ENCODE measurements at places on chromosomes 1 and 21. TPM values are rescaled to one million over a fixed set of nuclear protein-coding genes. Genes with fewer than 3 reads are reported as not detected.

The CR2 gene
- 4.0 TPM for total RNA-seq

DNA sequence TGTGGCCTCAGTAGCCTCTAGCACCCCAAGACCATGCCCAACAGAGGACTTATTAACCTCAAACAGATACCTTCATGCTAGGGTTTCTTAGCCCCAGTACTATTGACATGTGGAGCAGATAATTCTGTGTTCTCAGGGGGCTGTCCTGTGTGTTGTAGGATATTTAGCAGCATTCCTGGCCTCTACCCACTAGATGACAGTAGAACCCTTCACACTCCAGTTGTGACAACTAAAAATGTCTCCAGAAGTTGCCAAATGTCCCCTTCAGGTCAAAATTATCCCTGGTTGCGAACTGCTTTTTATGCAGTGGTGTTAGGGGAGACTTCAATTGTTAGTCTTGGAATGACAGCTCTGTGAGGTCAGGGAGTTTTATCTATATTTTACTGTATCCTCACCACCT, 8.1 kb downstream of the KAZN start:
- no peak for DNase-seq

The GSTM4 gene
- 15.9 TPM for total RNA-seq

DNA sequence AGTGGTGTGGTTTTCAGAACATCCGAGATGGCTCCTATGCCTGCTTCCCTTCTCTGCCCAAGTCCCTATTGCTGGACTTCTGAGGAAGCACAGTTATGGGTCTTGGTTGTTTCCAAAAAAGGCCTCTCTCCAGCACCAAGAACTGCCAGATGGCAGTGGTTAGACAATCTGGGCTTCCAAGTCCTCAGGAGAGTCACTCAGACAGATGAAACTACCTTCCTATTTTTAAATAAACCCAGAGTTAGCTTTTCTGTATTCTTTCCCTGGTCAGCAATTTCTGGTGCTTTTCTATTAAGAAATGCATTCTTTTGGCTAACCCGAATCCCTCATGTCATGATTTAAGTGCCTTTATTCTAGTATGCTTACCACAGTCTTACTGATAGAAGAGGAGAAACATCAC, 245.9 kb downstream of the PRDM2 start:
- no peak for DNase-seq

DNA sequence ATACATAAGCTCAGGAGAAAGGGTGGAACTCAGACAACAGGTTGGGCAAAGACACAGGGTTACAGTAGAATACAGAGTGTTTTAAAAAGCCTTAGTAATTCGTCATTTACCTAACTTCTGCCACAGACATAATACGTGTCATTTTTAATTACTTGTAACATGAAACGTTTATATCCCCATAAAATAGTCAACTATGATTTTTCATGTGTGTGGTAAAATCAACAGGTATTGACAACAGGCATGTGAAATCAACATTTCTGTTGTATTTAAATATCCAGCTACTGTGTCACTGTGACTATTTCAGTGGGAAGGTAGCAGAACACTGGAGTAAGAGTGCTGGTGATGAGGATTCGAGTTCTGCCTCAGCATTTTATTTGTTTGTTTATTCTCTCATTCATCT, 5.7 kb downstream of the FAM163A start:
- no peak for DNase-seq

The RGS4 gene
- not detected for total RNA-seq

The KRTAP19-1 gene
- not detected for total RNA-seq

GRCh38 chr1:157193702-157194391, 55.7 kb upstream of the ETV3 start:
- peak; percentile 57 for DNase-seq

DNA sequence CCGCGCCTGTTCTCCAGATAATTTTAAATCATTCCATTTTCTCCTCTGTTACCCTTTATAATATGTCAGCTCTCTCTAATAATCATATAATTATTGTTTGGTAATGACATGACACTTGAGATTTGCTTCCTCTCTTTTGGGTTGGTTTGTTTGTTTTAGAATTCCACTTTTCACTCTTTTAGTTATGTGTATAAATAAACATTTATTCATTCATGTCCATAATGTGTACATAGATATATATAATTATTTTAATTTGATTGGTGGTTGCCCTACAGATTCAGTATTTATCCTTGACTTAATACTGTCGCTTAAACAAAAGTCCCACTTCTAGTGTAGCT, 93.4 kb upstream of the FMN2 start:
- no peak for DNase-seq

GRCh38 chr21:33871171-33871570, 44.4 kb downstream of the ATP5PO start:
- no peak for DNase-seq

DNA sequence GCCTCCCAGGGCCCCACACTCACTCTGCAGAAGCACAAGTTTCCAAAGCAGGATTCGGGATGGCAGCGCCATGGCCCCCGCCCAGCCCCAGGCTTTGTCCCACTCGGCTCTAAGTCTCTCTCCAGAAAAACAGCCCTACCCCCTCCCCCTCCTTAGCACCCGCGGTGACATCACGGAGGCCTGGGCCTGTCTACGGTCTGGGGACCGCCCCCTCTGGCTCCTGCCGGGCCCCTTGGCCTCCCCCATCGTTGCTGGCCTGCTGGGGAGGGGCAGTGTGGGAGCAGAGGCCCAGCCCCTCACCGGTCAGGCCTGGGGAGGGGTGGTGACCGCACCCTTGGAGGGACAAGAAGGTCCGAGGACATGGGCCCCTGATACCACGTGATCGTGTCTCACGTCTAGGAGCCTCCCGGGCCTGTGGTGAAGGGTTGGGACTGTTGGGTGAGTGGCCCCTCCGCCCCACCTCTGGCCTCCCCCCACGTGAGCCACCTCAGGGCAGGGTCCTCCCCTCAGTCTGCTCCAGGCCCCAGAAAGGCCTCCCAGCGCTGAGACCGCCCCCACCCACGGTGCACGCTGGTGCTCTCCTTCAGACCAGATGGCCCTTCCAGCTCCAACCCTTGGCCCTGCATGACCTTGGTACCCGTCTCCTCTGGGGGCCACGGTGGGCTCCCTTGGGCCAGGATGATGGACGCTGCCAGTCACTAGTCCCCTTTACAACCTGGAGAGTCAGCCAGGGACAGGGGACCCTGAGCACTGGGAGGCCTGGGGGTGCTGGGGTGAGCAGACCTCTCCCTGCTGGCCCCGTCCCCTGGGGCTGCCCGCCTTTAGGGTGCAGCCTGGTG, at the start of gene MXRA8:
Gene MXRA8 (minus strand): TSS at position 123 of the 839 bp plus-strand sequence. CDS start 51 bp downstream, at position 72.
- no peak for DNase-seq

DNA sequence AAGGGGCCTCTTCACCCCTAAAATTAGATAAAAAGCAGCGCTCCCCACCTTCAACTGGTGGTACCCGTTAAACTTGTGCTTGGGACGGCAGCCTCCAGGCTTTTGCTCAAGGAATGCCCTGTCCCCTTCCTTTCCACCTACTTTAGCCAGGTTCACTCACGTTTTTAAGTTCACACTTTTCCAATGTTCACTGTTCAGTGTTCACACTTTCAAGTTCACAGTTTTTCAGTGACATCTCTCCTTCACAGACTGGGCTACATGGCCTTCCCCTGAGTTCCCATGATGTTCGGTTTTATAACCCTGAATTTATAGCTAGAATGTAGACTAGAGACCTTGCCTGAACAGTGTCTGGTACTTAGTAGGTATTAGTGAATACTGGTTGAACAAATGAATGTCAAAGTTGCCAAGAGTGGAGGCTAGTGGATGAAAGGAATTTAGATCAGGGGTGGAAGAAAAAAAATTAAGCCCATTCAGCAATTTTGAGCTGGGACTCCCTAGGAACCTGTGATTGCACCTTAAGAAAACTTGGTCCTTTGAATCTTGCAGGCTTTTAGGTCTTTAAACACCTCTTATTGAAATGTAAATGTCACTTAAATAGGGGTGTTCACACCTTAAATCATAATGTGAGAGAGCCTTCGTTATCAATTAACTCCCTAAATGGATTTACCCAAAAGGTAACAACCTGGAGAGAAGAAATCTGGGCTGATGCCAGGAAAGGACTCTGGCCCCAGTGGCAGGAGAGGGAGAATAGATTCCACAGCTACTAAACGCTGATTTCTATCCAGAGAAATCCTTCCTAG, 12.3 kb downstream of the BTG2 start:
- DNase-seq, result no peak

- DNase-seq, result no peak
Measured at GRCh38 chr1:208939537-208940085, 643.9 kb upstream of the CAMK1G start.

GRCh38 chr1:178532392-178532791, 19.5 kb downstream of the TEX35 start:
- peak; percentile 68 for DNase-seq

DNA sequence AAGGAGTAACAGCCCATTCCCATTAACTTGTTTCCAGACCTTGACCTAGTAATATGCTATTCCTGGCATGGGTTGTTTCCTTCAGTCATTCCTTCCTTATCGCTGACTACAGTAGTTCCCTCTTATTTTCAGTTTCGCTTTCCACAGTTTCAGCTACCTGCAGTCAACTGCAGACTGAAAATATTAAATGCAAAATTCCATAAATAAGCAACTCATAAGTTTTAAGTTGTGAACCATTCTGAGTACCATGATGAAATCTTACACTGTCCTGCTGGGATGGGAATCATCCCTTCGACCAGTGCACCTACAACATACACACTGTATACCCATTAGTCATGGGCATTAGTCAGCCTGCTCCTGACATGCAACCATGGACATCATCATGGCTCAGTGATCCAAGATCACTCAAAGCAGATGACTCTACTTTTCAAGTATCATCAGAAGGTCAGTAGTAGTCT, 66.7 kb downstream of the CCDC30 start:
- no peak for DNase-seq

- DNase-seq, result no peak
Measured at GRCh38 chr21:21955204-21955603, 957.0 kb downstream of the NCAM2 start.

GRCh38 chr1:168396508-168396907, 115.8 kb downstream of the TBX19 start:
- no peak for DNase-seq
